ENCODE measurements at places on chromosomes 6 and 20.
A peak's percentile ranks its signal among the peaks of the same experiment; 100 is the strongest.

DNA sequence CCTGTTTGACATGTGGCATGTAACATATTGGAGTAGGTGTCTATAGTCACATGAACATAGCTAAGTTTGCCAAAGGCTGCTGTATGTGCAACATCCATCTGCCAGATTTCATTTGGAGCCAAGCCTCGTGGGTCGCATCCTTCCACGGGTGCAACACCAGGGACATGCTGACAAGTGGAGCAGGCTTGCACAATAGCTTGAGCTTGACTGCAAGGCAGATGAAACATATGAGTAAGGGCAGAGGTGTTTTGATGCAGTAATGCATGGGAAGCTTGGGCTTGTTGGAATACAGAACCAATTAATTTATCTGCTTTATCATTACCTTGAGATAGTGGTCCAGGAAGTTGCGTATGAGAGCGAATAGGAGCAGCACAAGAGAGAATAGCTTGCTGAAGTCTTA lies 74.1 kb upstream of the BTN3A2 start:
- DNase-seq: no peak

GRCh38 chr6:89944181-89944755 lies 50.0 kb downstream of the GJA10 start:
- DNase-seq: no peak

DNA sequence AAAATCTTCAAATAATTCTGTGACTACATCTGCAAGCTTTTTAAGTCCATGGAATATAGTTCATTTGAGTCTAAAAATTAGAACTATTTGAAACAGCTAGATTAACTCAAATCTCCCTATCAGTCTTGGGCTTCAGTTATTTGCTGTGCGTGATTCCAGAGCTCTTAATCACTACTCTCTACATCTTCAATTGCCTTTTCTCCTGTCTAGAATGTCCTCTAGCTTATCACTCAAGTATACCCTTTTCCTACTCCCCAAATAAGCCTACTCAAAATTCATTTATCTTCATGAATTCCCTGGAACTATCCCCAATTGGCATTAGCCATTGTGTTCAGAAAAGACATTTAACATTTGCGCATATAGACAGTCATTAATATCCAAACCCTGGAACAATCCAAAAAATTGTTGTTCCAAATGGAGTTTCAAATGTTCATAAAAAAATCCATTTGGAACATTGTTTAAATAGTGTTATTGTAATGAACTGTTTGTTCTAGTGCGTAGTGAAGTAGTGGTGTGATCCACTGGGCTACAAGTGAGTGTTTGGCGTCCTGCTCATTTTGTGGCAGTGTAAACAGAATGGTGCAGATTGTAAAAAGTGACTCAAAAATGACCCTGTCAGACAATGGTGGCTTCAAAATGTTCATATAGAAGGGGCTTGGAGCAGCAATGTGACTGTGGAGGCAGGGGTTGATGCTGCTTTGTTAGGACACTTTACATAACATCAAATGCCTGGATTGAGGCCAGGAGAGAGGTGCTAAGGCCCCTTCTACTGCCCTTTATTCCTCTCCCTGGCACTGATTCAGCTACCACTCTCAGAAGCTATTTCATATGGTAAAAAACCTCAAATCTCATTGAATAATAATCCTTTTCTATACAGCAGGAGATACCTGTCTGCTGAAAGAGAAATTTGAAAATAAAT lies 122.3 kb downstream of the KIF6 start:
- no peak for DNase-seq

GRCh38 chr6:127690092-127690491 lies 113.1 kb downstream of the C6orf58 start:
- DNase-seq: peak; percentile 9

- DNase-seq: no peak
Observed at GRCh38 chr6:53361549-53362031, 12.8 kb upstream of the ELOVL5 start.

- DNase-seq: no peak
Observed at GRCh38 chr6:106870069-106870468, 104.5 kb downstream of the CD24 start.

GRCh38 chr6:147285087-147285855 lies 81.1 kb downstream of the STXBP5 start:
- peak; percentile 39 for DNase-seq

- DNase-seq: no peak
Observed at GRCh38 chr6:22445946-22446345, 123.4 kb upstream of the HDGFL1 start.

- DNase-seq: no peak
Observed at GRCh38 chr6:132614554-132614953, 9.5 kb downstream of the TAAR2 start.

DNA sequence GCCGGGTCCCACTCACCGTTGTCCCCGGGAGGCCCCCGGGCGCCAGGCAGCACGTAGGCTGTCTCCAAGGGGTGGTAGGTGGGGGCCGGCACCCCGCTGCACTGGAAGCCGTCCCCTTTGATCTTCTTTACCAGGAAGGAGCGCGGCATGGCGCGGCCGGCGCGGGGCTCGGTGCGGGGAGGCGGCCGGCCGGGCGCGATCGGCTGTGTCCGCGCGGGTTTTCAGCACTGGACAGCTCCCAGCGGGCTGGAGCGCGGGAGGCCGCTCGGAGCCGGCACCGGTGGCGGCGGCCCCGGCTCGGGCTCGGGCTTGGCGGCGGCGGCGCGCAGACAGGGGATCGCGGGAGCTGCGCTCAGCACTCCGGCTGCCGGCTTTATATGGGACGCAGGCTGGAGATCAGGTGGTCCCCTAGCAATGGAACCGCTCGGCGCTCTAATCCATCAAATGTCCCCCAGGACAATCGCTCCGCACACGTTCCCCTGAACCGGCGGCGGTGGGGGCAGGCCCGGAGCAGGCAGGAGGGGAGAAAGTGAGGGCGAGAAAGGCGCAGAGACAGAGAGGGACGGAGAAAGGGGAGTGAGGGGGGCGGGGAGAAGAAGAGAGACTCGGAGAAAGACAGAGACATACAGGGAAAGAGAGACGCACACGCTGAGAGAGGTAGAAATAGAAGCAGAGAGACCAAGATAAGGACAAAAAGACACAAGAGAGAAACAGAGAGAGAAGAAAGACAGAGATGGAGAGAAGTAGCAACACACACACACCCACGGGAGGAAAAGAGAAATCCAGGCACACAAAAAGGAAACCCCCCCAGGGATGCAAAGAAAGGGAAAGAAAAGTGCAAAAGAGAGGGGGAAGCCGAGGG lies at the start of gene SCRT2:
TSS of gene SCRT2 (minus strand) at position 350 of the 862 bp plus-strand sequence. CDS start at position 149, 201 bp downstream.
- no peak for DNase-seq

GRCh38 chr20:43955062-43955749 lies 40.6 kb downstream of the TOX2 start:
- DNase-seq: no peak

DNA sequence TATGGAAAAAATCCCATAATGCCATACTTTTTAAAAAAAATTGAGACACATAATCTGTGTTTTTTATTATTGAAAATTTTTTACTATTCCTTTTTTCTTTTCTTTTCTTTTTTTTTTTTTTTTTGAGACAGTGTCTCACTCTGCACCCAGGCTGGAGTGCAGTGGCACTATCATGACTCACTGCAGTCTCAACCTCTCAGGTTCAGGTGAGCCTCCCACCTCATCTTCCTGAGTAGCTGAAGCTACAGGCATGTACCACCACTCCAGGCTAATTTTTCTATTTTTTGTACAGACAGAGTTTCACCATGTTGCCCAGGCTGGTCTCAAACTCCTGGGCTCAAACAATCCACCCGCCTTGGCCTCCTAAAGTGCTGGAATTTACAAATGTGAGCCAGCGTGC lies 100.4 kb downstream of the AFG1L start:
- no peak for DNase-seq

GRCh38 chr6:122214605-122215318 lies 184.7 kb upstream of the HSF2 start:
- no peak for DNase-seq

GRCh38 chr6:24492475-24492874 lies 2.3 kb upstream of the ALDH5A1 start:
- no peak for DNase-seq

- no peak for DNase-seq
Observed at GRCh38 chr6:37985355-37985754, 165.8 kb downstream of the ZFAND3 start.

DNA sequence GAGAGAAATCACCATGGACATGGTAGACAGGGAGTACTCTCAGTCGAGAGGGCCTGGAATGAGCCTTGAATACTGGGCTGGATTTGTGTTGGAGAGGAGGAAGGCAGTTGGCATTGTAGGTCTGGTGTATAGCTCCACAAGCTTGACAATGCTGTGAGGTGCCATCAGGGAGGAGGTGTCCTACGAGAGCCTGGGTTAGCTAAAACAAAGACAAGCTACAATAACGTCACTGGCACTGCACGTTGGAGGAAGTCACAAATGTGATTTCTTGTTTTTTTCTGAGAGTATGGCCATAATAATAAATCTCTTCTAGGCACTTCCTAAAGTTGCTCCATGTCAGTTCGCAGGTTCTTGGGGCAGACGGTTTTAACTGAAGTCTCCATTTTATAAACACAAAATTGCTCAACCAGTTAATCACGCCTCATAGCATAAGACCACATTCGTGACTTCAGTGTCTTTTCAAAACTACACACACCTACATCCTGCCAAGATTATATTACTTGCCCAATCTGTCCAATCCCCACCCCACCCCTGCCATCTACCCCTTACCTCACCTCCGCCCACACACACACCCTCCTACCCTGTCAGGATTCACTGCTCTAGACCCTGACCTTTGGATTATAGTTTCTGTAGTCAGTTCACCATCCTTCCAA lies 4.4 kb upstream of the HLA-DMB start:
- no peak for DNase-seq

GRCh38 chr6:161057103-161058091 lies 65.8 kb downstream of the MAP3K4 start:
- DNase-seq: no peak

GRCh38 chr6:134190883-134191282 lies 127.0 kb downstream of the SGK1 start:
- DNase-seq: no peak

DNA sequence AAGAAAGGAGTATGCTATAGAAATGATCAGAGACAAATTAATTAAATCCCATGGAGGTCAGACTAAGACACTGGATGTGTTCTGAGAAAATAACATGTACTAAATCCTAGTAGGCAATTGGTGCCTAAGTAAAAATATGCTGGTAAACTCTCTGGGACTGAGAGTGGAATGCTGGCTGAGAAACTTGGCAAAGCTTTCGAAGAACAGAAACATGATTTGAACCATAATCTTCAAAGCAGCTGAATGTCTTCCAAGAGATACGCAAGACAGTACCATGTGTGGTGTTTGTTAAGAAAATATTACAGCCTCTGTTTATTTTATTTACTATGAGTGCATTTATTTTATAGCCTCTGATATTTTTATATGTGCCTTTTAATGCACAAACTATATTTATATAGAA lies 55.2 kb downstream of the EFHC1 start:
- DNase-seq: no peak

- DNase-seq: no peak
Observed at GRCh38 chr6:123022975-123023374, 26.9 kb downstream of the CLVS2 start.

DNA sequence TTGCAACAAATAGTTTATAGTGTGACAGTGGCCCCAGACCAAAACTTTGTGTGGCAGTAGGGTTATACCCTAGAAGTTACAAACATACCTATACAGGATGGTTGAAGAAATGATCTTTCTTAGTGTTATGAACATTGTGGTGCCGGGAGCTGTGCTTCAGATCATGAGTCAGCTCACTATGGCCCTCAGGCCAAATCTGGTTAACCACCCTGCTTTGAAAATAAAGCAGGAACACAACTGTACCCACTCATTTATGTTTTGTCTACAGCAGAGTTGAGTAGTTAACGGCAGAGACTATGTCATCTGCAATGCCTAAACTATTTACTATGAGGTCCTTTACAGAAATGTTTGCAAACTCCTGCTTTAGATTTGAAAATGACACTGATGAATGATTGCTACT lies 24.3 kb downstream of the AKAP7 start:
- DNase-seq: no peak

GRCh38 chr6:13671548-13672127 lies 40.0 kb downstream of the RANBP9 start:
- DNase-seq: no peak

DNA sequence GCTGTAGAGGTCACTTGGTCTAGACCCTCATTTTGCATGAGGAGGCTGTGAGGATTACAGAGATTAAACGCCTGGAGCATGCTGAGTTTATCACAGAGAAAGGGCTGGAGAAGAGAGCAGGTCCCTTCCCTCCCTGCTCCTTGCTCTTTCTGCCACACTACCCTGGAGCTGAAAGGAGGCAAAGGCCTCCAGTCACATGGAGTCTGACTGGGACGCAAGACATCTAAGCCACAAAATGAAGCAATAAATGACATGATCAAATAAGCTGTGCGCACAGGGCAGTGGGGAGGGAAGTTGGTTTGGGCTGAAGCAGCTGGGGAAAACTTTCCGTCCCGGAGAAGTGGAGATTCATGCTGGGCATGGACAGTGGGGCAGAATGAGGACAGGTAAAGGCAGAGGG lies 33.3 kb downstream of the ATXN1 start:
- DNase-seq: no peak

GRCh38 chr6:3987576-3987975 lies 91.4 kb downstream of the FAM217A start:
- DNase-seq: no peak

- no peak for DNase-seq
Observed at GRCh38 chr6:140478631-140479030, 1104.2 kb upstream of the CITED2 start.

DNA sequence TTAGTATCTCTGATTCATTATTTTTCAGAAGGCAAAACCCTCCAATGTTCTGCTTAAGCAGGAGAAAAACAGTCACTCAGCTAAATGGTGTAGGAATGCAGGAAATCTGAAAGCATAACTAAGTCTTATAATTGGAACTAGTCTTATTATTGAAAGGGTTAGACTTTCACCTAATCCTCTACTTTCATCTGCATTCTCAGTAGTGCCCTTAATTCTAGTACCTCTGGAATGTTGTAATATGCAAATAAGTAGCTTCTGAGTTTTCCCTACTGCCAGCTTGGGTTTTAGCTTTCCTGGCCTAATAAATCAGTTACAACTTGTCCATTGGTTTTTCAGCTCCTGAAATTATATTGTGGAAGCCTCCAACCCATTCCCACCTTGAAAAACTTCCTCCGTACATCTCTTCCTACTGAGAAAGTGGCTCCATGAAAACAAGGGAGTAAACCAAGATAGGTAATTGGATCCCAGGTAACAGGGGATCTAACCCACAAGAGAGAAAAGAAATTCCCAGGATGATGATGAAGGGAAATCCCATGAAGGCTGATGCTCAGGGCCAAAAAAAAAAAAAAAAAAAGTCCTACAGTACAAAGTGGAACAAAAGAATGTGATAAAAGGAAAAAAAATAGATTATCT lies 147.0 kb downstream of the TBC1D32 start:
- no peak for DNase-seq

DNA sequence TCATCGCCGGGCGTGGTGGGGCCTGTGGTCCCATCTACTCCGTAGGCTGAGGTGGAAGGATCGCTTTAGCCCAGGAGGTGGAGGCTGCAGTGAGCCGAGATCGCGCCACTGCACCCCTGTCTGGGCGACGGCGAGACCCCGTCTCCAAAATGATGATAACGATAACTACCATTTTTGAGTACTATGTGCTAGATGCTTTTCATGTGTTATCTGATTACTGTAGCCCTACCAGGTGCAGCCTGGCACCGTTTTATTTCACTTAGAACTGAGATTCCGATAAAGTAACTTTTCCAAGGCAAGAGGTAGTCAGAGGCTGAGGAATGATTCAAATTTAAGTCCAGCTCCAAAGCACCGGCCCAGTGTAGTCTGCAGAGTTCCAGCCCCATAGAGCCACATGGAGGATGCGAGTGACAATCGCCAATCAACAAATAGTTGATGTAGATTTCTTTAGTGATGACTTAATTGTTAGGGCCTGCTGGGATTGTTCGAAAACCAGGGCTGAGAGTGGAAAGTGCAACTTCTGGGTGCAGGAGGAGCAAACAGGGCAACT lies 727 bp downstream of the ERMARD start:
- no peak for DNase-seq

- DNase-seq: no peak
Observed at GRCh38 chr6:145761584-145761983, 26.3 kb upstream of the EPM2A start.

Data from smooth muscle cell of the brain vasculature (primary cell).